Activated CD8-positive, alpha-beta T cell treated with anti-CD3 and anti-CD28 coated beads, Interleukin-2, amount 10 ng/mL, durations not matched to agents 7 days and 5 days (primary cell): ENCODE measurements at places on chromosomes 12 and 14. TPM values are rescaled to one million over a fixed set of nuclear protein-coding genes. Genes with fewer than 3 reads are reported as not detected.
A peak's percentile ranks its signal among the peaks of the same experiment; 100 is the strongest.

ADGRD1 gene
- not detected for total RNA-seq

PRKD1 gene
- not detected for total RNA-seq

GUCY2C gene
- total RNA-seq: not detected

DNA sequence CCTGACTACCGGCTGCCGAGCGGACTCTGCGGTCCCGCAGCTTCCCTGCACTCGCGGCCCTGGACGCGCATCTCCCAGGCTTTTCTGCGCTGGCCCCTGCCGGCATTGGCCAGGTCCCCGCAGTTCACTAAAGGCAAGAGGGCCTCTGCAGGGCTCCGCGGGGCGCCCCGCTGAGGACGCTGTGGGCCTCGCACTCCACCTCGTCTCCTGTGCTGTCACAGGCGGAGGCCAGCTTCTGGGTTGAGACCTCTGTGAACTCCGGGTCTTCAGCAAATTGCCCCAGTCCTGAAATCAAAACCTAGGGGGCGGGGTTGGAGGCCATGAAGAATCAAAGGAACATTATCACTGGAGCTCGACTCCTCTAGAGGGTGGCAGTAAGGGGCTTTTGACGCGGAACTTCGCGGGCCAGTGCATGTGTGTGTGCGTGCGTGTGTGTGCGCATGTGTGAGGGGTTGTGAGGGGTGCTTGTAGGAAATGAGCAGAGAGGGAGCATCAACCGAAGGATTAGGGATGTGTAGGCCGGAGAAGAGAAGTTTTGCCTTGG, 68.5 kb upstream of the CAPRIN2 start:
- peak; percentile 29 for DNase-seq

DNA sequence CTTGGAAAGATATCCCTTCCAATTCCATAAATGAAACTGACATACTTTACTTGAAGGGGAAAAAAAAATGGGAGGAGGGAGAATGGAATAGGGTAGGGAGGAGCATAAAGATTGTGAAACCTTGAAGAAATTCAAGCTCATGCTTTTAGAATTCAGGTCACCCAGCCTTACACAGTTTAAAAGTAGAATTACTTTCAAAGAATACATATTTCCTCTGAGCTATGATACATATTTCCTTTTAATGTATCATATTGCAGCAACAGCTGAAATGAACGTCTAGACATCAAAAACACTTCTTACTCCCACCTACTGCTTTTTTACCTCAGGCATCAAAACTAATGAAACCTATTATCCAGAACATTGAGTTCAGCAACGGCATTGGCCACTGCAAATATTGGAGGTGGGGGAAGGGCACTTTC, 156.0 kb downstream of the MED13L start:
- DNase-seq: no peak

DNA sequence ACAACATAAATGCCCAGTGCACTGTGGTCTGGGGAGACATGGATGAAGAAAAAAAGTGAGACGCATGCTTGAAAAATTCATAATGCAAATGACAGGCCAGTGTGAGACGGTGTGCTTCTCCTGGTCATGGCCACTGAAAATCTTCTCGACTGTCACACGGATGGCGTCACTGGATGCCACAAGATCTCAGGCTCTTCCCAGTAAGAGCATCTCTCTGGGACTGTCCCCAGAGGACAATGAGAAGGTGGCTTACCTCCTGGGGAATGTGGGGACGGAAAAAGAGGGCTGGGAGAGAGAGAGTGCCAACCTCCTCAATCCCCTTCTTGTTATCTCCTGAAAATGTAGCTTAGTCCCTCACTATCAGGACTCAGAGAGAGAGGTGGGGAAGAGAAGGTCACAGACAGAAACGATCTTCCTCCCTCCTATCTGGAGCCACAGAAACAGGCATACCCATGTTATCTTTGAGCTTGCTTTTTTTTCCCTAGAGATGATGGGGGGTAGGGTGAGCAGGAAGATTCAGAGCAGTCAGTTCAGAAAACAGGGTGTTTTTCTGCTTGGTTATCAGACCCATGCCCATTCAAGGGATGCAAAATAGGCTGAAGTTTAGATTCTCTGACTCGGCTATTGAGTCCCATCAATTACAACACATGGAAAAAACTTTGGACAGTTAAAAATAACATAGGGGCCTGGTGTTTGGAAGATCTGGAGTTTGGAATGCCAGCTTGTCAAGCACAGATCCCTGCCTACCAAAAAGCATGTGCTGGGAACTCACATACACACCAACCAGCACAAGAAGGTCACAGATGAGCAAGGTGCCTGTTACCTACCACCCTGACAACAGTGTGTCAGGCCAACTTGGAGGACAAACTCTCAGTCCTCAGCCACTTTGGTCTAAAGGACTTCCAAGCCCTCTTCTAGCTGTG, 24.2 kb downstream of the DPF3 start:
- no peak for DNase-seq

GRCh38 chr14:100727086-100727872, 587 bp downstream of the DLK1 start:
- DNase-seq: no peak

GRCh38 chr12:13206560-13206897, 10.0 kb downstream of the EMP1 start:
- DNase-seq: no peak
